ENCODE measurements at places on chromosomes 3 and 15.

- no peaks in the 10 kb centered on the region for H3K27me3 ChIP-seq
- H3K4me3 ChIP-seq: no peak overlapping the region
- DNase-seq: no peak
- H3K36me3 ChIP-seq: no peaks in the 10 kb centered on the region
- no peaks in the 10 kb centered on the region for H3K4me1 ChIP-seq
- no peak overlapping the region for H3K27ac ChIP-seq
Measured at GRCh38 chr15:50082066-50082465, 37.0 kb downstream of the ATP8B4 start.

- H3K27ac ChIP-seq: no peak overlapping the region
- no peak for DNase-seq
- H3K4me1 ChIP-seq: no peaks in the 10 kb centered on the region
- no peaks in the 10 kb centered on the region for H3K36me3 ChIP-seq
Measured at GRCh38 chr3:50912746-50913145, 238.0 kb downstream of the DOCK3 start.

GRCh38 chr15:86021281-86022264 lies 58.1 kb upstream of the AGBL1 start:
- no peaks in the 10 kb centered on the region for H3K4me1 ChIP-seq
- no peak for DNase-seq
- H3K27ac ChIP-seq: no peak overlapping the region
- H3K36me3 ChIP-seq: no peaks in the 10 kb centered on the region
- H3K27me3 ChIP-seq: no peaks in the 10 kb centered on the region

GRCh38 chr3:48232232-48232631 lies 8.7 kb upstream of the ZNF589 start:
- H3K4me1 ChIP-seq: no peaks in the 10 kb centered on the region
- no peaks in the 10 kb centered on the region for H3K27me3 ChIP-seq
- H3K36me3 ChIP-seq: no peaks in the 10 kb centered on the region
- DNase-seq: no peak

GRCh38 chr3:3800080-3800455 lies 837 bp downstream of the LRRN1 start:
- peaks cover 6% of the 10 kb centered on the region for H3K4me1 ChIP-seq
- no peak for DNase-seq
- no peaks in the 10 kb centered on the region for H3K27me3 ChIP-seq
- no peaks in the 10 kb centered on the region for H3K36me3 ChIP-seq
- peak overlapping the region; percentile 27 for H3K4me3 ChIP-seq
- H3K27ac ChIP-seq: no peak overlapping the region

- H3K27me3 ChIP-seq: no peaks in the 10 kb centered on the region
- DNase-seq: peak; percentile 40
- H3K27ac ChIP-seq: no peak overlapping the region
- H3K4me1 ChIP-seq: peaks cover 35% of the 10 kb centered on the region
- no peaks in the 10 kb centered on the region for H3K36me3 ChIP-seq
- peak overlapping the region; percentile 39 for H3K4me3 ChIP-seq
Measured at GRCh38 chr15:70559265-70560239, 203.8 kb downstream of the UACA start.

DNA sequence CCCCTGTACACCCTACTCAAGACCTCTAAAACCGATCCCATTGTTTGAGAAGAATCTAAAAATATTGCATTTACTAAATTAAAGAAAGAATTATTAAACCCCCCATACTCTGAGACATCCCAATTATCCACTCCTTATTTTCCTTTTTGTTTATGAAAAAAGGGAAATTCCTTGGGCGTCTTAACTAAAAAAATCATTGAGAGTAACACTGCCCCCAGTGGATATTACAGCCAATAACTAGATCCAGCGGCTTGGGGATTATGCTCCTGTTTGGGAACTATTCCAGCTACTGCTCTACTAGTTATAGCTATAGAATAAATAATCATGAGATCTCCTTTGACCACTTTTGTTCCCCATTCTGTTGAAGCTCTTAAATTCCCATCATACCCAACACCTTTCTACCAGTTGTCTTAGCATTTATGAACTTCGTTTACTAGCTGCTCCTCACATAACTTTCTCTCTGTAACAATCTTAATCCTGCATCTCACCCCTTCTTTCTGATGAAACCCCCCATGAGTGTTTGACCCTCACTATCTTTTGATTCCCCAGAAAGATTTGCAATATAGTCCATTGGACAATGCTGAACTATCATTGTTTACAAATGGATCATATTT lies 12.7 kb upstream of the CFAP91 start:
- no peak overlapping the region for H3K27ac ChIP-seq
- no peak overlapping the region for H3K4me3 ChIP-seq
- H3K27me3 ChIP-seq: no peaks in the 10 kb centered on the region
- H3K4me1 ChIP-seq: no peaks in the 10 kb centered on the region

GRCh38 chr15:61057376-61057775 lies 171.7 kb downstream of the RORA start:
- peaks cover 3% of the 10 kb centered on the region for H3K27me3 ChIP-seq
- no peaks in the 10 kb centered on the region for H3K36me3 ChIP-seq
- H3K27ac ChIP-seq: no peak overlapping the region
- DNase-seq: no peak
- H3K4me3 ChIP-seq: no peak overlapping the region

- no peaks in the 10 kb centered on the region for H3K27me3 ChIP-seq
- H3K27ac ChIP-seq: no peak overlapping the region
- no peaks in the 10 kb centered on the region for H3K36me3 ChIP-seq
- no peak overlapping the region for H3K4me3 ChIP-seq
- DNase-seq: no peak
- no peaks in the 10 kb centered on the region for H3K4me1 ChIP-seq
Measured at GRCh38 chr3:58205981-58206380, 4.8 kb downstream of the DNASE1L3 start.

DNA sequence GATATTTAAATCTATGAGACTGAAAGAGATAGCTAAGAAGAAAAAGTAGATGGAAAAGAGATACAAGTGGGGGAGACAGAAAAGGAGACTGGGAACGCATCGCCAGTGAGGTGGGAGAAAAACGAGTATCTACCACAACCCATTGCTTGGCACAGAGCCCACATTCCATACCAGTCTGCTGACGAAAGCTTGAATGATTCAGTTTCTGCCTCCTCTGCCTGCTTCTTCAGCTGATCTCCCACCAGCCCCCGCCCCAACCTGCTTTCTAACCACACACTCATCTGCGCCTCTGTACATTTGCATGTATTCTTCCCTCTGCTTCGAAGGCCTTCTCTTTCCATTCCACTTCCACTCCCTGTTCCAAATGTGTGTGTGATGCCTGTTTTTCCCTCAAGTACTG lies 188.1 kb downstream of the USP13 start:
- H3K27me3 ChIP-seq: no peaks in the 10 kb centered on the region
- no peak overlapping the region for H3K27ac ChIP-seq
- no peaks in the 10 kb centered on the region for H3K36me3 ChIP-seq
- no peak overlapping the region for H3K4me3 ChIP-seq
- no peaks in the 10 kb centered on the region for H3K4me1 ChIP-seq

GRCh38 chr15:73034221-73034620 lies 18.0 kb upstream of the NEO1 start:
- H3K27me3 ChIP-seq: no peaks in the 10 kb centered on the region
- H3K36me3 ChIP-seq: no peaks in the 10 kb centered on the region
- H3K4me3 ChIP-seq: no peak overlapping the region
- DNase-seq: no peak
- no peaks in the 10 kb centered on the region for H3K4me1 ChIP-seq
- no peak overlapping the region for H3K27ac ChIP-seq

DNA sequence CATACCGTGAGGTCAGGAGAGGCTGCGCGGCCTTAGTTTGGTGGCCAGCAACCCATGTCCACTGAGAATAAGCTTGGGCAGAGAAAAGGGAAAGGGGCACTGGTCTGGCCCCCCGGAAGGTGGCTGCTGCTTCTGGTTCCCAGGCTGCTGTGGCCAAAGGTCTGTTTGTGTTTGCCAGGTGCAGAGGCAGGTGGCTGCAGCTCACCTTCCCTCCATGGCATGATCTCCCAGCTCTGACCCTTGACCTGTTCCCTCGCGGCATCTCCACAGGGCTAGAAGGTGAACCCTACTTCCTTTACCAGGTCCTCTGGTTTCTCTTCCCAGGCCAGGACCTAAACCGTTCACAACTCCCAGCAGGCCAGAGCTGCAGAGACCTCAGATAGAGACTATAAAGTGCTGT lies 13.8 kb downstream of the VPS18 start:
- no peaks in the 10 kb centered on the region for H3K27me3 ChIP-seq
- H3K27ac ChIP-seq: no peak overlapping the region
- DNase-seq: no peak

- no peaks in the 10 kb centered on the region for H3K27me3 ChIP-seq
- H3K4me3 ChIP-seq: no peak overlapping the region
- H3K4me1 ChIP-seq: peaks cover 9% of the 10 kb centered on the region
- H3K27ac ChIP-seq: no peak overlapping the region
- no peak for DNase-seq
Measured at GRCh38 chr3:124615896-124616543, 114.2 kb upstream of the UMPS start.

DNA sequence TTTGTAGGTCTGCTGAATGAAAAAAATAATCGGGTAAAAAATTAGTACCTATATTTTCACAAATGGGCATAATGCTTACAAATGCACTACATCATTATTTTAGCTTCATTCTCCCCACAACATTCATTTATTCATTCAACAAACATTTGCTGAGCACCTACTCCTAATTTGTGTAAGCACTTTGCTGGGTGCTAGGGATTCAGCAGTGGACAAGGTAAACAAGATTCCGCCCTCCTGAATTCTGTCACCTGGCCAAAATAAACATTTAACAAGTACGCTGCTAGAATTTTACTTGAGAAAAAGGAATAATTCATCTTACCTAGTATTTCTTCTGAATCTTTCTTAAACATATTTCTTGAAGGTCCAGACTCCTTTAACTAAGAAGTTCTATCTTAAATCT lies 72.1 kb downstream of the TIGIT start:
- no peak overlapping the region for H3K27ac ChIP-seq
- no peak overlapping the region for H3K4me3 ChIP-seq
- no peaks in the 10 kb centered on the region for H3K27me3 ChIP-seq
- no peak for DNase-seq
- no peaks in the 10 kb centered on the region for H3K4me1 ChIP-seq
- no peaks in the 10 kb centered on the region for H3K36me3 ChIP-seq

DNA sequence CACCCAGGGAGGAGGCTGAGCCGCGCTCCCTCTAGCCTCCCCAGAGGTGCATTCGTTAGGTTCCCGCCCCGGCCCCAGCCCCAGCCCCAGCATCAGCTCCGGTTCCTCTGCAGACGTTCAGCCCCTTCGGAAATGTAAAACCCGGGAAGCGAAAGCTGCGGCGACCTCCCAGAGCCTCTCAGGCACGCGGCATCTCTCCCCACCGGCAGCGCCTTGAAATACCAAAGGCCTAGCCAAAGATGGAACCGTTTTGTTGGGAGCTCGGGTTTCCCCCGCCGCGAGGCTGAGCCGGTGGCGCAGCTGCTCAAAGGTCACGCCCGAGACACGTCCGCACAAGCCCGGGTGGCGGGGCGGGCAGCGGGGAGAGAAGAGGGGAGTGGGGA lies 77.8 kb upstream of the HES1 start:
- H3K4me1 ChIP-seq: peaks cover 4% of the 10 kb centered on the region
- no peak overlapping the region for H3K27ac ChIP-seq
- H3K4me3 ChIP-seq: no peak overlapping the region
- H3K27me3 ChIP-seq: peaks cover 6% of the 10 kb centered on the region
